ENCODE measurements at places on chromosomes 11 and 22.

DNA sequence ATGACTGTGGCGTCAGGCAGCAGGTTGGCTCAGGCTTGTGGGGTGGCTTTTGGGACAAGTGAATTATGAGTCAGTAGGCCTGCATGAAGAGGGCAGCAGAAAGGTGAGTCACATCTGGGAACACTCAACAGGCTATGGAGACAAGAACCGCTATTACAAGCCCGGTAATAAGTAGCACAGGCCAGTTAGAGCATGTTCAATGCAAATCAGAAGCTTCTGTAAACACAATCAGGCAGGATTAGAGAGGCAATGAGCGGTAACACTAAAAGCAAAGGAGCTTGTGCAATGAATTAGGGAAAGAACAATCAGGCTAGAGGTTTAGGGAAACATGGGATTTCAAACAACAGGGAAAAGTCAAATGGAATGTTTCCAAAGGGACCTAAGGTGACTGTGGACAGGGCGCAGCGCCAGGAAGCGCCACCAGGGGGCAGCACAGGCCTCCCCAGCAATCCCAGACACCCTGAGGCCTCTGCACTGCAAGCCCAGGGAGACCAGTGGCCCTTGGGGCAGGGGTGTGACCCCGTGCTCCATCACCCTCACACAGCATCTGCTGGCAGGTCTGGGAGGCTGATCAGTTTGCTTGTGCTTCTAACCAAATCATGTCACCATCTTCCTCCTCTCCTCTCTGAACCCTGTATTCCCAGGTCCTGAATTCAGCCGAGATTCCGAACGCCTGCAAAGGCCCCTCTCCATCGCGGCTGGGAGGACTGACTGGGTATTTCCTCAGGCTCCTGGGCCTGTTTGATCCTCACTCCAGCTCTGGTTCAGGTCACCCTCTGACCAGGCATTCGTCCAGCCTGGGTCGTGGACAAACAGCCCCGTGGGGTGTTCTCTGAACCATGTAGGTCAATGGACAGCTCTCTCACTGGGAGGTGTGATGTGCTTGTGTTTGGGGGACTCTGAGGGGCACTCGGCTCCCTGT lies 50.0 kb downstream of the C11orf58 start:
- H3K27ac ChIP-seq, result no peak overlapping the region
- peaks cover 30% of the 10 kb centered on the region for H3K4me1 ChIP-seq
- no peak overlapping the region for H3K4me3 ChIP-seq
- peak; percentile 57 for DNase-seq

DNA sequence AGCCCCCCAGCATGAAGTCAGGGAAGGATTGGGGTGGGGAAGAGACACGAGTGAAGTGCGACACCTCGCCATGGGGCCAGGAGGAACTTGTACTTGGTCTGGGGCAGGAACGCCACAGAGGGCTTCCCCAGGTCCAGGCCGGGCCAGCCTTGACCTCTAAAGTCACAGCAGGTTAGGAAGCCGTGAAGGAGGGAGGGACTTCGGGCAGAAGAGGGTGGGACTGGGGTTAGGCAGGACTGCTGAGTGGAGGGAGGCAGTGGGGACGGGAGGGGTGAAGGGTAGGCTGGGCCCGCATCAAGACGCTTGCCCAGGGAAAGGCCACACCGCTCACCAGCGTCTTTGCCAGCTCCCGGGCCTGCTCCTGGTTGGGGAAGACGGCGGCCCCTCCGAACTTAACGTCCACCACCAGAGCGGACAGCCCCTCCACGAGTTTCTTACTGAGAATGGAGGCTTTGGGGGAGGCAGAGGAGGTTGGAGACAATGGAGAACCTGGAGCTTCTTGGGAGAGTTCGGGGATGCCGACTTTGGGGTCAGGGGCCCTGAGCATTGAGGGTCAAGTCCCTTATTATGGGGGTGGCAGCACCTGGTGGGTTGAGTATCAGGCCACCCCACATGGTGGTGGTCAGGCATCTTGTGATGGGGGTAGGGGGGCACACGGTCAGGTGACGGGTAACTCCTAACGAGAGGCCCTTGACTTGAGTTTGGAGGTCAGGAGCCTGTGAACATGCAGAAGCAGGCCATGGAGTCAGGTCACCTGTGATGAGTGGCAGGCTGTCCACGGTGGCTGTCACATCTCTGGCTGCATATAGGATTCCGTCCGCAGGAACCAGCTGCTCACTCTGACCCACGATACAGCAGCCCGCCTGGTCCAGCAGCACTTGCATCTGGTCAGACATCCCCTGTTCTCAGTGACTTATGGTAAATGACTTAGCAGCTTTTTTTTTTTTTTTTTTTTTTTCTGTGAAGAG lies 1.7 kb upstream of the SCO2 start:
- H3K36me3 ChIP-seq, result peaks cover 22% of the 10 kb centered on the region
- H3K27me3 ChIP-seq, result peaks cover 39% of the 10 kb centered on the region
- H3K27ac ChIP-seq, result peak overlapping the region; percentile 71
- peak overlapping the region; percentile 75 for H3K4me3 ChIP-seq
- peaks cover 47% of the 10 kb centered on the region for H3K4me1 ChIP-seq
- DNase-seq, result peak; percentile 53

- no peaks in the 10 kb centered on the region for H3K4me1 ChIP-seq
- no peak overlapping the region for H3K27ac ChIP-seq
- peaks cover 8% of the 10 kb centered on the region for H3K36me3 ChIP-seq
- no peaks in the 10 kb centered on the region for H3K27me3 ChIP-seq
- H3K4me3 ChIP-seq, result no peak overlapping the region
These were observed 37.5 kb downstream of the FAM227A start for GRCh38 chr22:38618682-38619081.

DNA sequence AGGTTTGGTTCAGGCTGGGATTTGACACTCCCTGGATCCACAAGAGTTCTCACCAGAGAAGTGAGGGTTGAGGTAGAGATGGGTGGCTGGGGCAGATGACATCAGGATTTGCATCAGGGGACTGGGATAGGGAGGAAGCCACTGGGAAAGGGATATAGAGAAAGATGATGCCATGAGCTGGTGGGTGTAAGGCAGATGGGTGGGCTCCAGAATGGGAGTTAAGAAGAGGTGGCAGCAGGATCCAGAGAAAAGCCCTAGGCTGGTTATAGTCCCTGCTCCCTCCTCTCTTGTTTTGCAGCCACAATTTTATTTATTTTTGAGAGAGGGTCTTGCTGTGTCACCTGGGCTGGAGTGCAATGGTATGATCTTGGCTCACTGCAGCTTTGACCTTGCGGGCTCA lies 1.8 kb upstream of the C1QTNF4 start:
- H3K4me3 ChIP-seq, result no peak overlapping the region
- no peaks in the 10 kb centered on the region for H3K36me3 ChIP-seq
- peaks cover 32% of the 10 kb centered on the region for H3K27me3 ChIP-seq
- no peak for DNase-seq
- H3K27ac ChIP-seq, result no peak overlapping the region

- H3K27ac ChIP-seq, result no peak overlapping the region
- H3K36me3 ChIP-seq, result no peaks in the 10 kb centered on the region
- DNase-seq, result no peak
- peaks cover 7% of the 10 kb centered on the region for H3K4me1 ChIP-seq
These were observed 805.0 kb downstream of the TBC1D22A start for GRCh38 chr22:47567126-47568090.

- no peaks in the 10 kb centered on the region for H3K27me3 ChIP-seq
- DNase-seq, result peak; percentile 59
- no peak overlapping the region for H3K4me3 ChIP-seq
- no peaks in the 10 kb centered on the region for H3K36me3 ChIP-seq
- H3K4me1 ChIP-seq, result no peaks in the 10 kb centered on the region
- H3K27ac ChIP-seq, result no peak overlapping the region
These were observed 960.1 kb upstream of the FAT3 start for GRCh38 chr11:91264481-91264880.

GRCh38 chr11:112882494-112883381 lies 78.5 kb upstream of the NCAM1 start:
- H3K36me3 ChIP-seq, result no peaks in the 10 kb centered on the region
- H3K4me3 ChIP-seq, result no peak overlapping the region
- peak; percentile 53 for DNase-seq
- H3K27ac ChIP-seq, result peak overlapping the region; percentile 31
- peaks cover 22% of the 10 kb centered on the region for H3K4me1 ChIP-seq
- H3K27me3 ChIP-seq, result no peaks in the 10 kb centered on the region
